ENCODE measurements at places on chromosomes 13 and 19.

GRCh38 chr13:77360032-77360685 is 33.3 kb upstream of the MYCBP2 start:
- DNase-seq = no peak

GRCh38 chr13:79742923-79743322 is 262.0 kb downstream of the NDFIP2 start:
- DNase-seq = no peak

GRCh38 chr19:31351056-31351854 is 2.0 kb upstream of the TSHZ3 start:
- DNase-seq = no peak

- DNase-seq = no peak
These were observed 35.3 kb upstream of the RFC3 start for GRCh38 chr13:33782631-33783030.

- DNase-seq = no peak
These were observed 21.3 kb upstream of the MIR17HG start for GRCh38 chr13:91326146-91326545.

DNA sequence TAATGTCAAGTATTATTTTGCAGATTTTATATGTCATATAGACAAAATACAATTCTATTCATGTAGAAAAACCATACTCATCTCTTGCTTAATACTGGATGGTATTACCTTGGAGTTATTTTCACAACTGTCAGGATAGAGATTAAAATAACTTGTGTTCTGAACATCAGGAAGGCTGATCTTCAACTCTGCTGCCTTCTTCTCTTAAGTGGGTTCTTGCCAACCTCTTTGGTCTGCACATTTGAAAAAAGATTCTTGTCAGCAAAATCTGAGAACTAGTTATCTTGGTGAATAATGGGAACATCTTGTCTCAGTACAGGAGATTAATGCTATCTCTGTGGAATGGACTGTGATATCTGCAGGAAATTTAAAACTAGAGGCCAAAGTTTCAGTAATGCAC is 95.2 kb upstream of the FAM216B start:
- DNase-seq = no peak

DNA sequence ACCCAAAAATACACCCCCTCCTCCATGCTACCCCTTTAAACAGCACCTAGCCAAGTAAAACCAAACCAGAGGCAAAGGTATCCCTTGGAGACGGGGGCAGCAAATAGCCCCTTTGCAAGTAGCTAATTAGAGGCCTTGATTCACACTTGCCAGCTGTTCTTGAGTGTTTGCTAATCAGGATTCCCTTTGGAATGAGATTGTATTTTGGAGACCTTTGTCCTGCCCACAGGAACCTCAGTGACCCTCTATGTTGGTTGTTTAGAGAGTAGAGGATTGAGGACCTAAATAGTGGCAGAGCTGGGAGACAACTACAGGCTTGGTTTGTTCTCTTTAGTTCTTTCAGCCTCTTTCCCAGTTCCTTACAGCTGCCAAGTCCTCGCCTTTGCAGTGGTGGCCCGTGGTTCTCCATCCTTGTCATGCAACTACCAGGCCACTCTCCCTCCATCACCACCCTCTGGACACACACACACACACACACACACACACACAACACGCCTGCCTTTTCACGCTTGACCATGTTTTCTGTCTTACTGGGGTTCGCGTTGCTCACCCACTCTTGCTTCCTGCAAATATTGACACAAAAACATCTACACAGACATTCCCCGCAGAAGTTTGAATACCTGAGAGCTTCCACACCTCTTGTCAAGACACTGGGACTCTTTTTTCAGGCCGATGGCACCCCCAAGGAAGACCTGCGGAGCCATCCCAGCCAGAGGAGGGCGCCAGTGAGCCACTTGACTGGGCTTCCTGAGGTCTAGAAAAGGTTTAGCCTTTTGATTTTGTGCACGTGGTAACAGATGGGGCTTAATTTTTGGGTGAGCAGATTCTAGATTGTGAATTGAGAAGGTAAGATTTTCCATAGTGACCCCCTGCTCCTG is 80.0 kb upstream of the GPR183 start:
- DNase-seq = peak; percentile 82

GRCh38 chr13:30308548-30308947 is 1.2 kb upstream of the KATNAL1 start:
- DNase-seq = no peak

DNA sequence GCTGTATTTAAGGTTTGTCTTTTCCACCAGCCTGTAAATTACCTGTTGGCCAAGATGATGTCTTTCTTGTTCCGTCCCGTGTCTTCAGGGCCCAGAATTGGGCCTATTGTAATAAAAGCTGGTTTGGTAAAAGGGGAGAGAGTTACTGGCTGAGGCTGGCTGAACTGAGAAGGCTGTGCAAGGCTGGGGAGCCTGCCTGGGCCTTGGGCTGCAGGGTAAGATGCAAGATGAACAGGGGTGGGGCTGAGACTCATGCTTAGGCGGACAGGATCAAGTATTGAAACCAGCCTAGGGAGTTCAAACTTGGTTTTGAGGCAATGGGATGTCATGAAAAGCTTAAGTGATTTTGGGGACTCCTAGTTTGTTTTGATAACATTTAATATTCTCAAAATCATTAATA is 142.3 kb downstream of the PCCA start:
- no peak for DNase-seq

GRCh38 chr19:13952154-13952930 is at the start of gene DCAF15:
TSS of gene DCAF15 (plus strand) at chr19:13952509. CDS start at chr19:13952513, 4 bp downstream.
- peak; percentile 99 for DNase-seq

DNA sequence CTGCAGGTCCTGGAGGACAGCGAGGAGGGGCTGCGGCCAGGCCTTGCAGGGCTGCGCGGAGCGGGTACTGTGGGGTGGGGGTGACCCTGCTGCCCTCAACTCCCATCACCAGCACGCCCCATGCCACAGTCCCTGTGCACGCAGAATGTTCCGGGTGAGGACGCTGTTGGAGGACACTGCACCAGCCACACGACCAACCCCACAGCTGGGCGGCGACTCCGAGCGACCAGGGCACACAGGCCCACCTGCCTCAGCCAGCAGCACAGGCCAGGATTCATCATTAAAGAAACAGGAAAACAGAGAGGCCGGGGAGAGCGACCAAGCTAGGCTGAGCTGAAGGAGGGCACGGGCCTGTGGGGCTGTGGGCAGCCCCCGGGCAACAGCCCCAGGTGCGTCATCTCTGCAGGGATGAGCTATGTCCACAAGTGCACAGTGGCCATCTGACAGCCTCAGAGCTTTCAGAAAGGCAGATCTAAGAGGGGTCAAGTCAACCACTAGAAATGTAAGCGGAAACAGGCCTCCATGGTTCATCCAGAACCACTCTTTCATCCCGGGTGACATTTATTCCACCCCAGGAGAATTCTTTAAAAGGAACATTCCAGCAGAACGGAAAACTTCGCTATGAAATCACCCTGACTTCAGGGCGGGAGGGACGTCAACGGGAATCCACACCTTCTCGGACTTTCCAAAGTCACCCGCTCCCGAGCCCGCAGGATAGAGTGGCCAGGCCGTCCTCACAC is 1.5 kb downstream of the GAS6 start:
- DNase-seq = no peak

DNA sequence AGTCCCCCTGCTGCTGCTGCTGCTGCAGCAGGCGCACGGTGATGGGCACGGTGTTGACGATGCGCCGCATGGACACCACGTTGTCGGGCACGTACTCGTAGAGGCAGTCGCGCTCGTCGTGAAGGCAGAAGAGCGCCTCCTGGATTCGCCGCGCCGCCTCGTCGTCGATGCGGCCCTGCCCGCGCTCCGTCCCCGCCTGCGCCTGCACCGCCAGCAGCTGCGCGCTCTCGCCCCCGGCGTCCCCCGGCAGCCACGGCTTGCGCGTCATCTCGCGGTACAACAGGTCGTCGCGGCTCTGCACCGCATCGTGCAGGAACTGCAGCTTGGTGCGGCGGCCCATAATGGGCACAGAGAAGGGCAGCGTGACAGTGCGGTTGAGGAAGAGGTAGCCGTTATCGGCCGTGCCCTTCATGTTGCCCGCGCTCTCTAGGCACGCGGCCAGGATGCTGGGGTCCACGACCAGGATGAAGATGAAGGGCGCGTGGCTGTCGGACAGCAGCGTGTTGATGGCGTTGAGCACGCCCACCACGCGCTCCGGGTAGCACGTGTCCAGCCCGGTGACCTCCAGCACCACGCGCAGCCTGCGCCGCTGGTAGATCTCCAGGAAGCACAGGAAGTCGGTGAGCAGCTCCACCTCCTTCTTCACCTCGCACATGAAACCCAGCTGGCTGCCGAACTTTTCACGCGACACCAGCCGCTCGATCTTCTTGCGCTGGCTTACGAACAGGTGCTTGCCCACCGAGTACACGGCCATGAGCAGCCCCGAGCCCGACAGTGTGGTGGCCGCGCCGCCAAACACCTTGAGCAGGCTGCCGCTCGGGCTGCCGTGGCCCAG is 8.1 kb downstream of the NKPD1 start:
- DNase-seq = peak; percentile 56

DNA sequence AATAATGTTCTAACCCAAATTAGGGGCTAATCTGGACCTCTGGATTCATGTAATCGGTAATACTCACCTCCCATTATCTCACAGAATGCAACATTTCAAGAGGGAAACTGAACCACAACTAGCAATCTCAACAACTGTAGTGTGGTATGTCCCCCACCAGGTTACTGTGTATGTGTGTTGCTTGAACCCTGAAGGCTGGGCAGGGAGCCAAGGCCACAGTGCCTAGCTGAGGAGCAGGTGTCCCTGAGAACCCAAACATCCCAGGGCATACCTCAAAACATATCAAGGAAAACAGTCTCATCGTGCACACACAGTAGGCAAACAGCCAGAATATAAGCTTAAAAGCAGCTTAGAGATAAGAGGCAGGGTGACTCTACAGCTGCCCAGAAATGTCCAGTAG is 20.5 kb upstream of the NEK3 start:
- no peak for DNase-seq

DNA sequence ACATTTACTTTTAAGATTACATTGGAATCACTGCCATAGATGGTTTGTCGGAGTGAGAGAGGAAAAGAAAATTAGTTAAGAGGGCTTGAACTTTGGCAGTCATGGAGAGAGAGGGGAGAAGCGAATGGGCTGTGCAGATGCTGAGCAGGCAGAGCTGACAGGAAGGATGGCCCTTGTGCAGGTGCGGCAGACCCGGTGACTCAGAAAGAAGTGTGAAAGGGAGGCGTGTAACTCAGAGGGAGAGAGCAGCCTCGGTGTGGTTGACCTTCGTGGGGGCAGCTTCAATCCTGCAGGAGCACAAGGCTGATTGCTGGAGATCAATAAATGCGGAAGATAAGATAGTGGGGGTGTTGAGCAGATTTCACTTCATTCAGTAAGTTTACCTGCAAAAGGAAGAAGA is 76.9 kb downstream of the TNFSF13B start:
- peak; percentile 51 for DNase-seq

DNA sequence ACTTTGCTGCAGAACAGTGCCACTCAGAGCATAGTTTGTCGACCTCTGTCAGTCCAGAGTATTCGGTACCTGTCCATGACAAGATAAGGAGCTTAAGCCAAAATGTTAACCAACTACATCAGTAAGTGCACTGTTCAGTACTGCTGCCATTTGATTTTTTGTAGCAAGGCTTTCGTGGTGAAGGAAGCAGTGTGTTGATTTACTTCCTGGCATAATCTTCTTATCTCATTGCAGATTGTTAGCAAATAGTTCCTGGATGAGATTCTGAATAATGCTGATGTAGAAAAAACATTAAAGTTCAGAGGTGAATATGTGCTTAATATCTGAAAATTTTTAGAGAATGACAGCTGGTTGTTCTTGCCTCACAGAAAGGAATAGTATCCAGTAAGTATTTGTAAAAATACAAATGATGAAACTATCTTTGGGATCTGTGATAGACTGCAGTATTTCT is 85.7 kb downstream of the LRRC63 start:
- DNase-seq = peak; percentile 17

DNA sequence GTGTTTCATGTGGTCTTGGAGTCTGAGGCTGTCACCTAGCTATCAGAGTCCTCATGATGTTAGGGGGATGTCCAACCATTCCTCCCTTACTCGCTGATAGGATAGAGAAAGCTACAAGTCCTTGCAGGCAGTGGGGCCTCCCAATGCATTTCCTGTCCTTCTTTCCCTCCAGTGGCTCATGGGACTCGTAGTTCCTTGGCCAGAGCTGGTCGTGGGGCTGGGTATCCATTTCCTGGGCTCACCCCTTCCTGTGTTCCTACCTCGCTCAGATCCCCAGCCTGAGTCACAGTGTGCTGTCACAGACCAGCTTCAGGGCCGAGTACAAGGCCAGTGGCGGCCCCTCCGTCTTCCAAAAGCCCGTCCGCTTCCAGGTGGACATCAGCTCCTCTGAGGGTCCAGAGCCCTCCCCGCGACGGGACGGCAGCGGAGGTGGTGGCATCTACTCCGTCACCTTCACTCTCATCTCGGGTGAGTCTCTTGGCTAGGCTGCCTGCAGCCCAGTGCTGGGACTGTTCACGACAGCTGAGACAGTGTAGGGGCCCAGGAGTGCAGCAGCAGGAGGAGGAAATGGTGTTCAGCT is 19.1 kb downstream of the TMEM150B start:
- DNase-seq = no peak

GRCh38 chr19:29539131-29539530 is 13.3 kb downstream of the VSTM2B start:
- no peak for DNase-seq

GRCh38 chr13:49265822-49266221 is 18.1 kb downstream of the CDADC1 start:
- no peak for DNase-seq

DNA sequence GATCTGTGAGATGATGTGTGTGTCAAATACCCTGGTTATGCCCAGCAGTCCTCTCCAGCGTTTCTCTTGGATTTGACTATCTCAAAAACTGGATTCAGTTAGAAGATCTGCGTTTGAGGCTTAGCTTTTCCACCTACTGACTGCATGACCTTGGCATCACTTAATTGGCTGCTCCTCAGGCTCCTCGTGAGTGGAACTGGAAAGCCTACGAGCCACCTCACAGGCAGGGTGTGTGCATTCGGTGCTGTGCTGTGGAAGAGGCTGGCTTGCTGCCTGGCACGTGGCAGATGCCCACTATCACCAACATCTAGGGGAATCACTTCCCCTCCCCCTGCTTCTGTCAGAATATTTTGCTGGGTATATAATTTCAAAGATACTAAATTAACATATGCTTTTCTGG is 25.6 kb downstream of the FLT1 start:
- DNase-seq = no peak

DNA sequence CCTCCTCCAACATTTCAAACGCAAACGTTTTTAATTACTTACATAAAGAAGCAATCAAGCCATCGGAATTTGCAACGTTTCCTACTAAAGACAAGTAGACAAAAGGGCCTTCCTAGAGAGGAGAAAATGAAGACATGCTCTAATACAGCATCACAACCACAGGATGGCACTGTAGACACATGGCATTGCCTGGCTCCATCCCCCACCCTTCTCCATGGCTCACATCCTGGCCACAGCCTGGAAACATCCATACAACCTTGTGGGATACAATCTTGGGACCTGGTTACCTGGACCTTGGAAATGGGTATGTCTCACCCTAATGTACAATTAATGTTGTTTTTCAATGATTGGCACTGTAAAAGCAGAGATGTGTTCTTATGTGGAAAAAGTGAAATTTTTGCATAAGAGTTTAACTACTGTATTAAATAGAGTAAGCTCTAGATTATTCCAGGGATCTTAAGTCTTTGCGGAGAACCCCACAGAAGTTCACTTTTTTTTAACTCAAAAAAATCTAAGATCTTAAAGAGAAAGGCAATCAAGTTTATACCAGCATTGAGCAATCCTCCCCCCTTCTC is 21.5 kb downstream of the EBPL start:
- peak; percentile 11 for DNase-seq
